ENCODE measurements at places on chromosomes 5 and 9.

GRCh38 chr5:154473581-154474283 lies 4.3 kb downstream of the HAND1 start:
- DNase-seq = no peak

DNA sequence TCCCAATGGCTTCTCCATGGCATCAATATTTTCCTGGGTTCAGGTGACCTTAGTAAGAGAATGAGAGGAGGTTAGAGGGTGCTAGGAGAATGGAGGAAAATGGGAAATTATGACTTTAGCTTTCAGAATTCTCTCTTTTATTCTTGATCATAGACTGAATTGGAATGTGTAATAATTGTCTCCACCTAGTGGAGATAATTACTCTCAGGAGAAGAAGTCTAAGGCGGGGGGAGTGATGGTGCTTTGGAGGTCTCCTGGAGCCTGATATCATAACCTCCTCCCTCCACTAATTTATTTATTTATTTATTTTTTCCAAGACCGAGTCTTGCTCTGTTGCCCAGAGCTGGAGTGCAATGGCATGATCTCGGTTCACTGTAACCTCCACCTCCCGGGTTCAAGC lies 221.3 kb downstream of the GRIA1 start:
- DNase-seq = no peak

DNA sequence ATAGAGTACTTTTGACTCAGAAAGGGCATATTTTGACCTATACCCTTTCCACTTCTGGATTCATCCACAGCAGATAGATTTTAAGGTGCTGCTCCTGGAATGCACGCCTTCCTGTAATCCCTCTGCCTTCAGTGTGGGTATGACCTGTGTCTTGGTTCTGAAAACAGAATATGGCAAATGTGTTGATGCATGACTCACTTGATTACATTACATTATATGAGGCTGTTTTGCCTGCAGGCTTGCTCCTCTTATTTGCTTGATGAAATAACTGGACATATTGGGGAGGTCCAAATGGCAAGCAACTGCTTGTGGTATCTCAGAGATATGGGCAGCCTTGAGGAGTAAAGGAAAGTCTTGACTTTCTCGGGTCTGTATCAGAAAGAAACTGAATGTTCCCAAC lies 468.6 kb downstream of the CDH18 start:
- DNase-seq = no peak

- DNase-seq = peak; percentile 30
Observed at GRCh38 chr9:113957821-113958341, 81.8 kb downstream of the ZNF618 start.

DNA sequence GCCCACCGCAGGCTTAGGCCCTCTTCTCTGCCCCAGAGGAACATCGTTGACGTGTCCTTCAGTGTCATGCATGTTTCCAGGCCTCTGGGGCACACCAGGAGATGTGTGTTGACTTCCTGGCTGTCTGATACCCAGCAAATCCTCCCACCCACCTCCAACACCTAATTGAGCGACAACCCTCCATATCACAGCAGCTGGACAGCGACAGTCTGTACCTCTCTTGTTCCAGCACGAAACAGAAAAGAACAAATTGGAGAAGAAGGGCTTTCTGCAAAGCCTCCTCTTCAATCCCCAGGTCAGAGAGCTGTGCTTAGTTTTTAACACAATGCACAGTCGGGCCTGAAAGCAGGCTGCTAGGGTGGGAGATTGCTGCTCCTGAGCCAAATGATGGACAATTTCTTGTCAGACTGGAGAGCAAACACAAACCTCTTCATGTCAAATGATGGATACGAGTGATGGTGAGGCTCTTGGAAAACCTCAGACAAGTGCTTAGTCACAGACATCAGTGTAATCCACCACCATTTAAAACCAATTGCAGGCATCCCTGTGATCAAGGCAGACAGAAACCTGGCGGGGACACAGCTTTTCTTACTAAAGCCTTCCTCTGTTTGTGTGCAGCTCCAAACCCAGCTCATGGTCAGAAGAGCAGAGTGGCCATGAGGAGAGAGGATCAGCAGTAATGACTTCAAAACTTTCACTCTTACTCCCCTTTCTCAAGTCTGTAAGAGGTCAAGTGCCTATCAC lies 110.6 kb downstream of the EBF1 start:
- DNase-seq = no peak

DNA sequence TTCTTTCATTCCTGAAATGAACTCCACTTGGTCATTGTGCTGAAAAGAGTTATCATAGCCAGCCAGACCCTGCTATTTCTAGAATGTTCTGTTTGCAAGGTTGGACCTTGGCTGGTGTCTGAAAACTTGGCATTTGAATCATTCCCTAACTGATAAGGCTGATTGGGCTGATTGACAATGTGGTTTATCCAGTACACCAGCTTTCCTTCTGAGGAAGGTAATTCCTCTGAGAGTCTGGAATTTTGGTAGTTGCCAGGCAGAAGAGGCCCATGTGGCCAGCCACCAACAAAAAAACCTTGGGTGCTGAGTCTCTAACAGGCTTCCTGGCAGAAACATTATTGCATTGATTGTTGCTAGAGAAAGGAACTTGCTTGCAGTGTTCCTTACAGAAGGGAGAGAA lies 15.3 kb downstream of the SEC61B start:
- DNase-seq = no peak

DNA sequence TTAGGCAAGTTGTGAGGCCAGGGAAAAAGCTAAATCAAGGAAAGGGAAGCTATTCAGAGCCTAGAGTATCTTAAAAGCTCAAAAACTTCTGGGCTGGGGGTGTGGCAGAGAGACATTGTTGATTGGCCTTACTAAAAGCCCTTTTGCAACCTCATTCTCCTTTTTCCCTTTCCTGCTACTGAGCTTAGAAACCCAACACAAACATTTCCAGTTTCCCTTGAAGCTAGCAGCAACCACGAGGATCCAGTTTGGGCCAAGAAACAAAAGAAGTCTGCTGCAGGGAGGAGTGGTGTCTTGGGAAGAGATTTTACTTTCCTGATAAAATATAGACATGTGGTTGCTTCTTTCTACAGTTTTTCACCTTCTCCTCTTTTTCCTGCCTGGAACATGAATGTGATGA lies 135.5 kb upstream of the KLF9 start:
- DNase-seq = no peak

DNA sequence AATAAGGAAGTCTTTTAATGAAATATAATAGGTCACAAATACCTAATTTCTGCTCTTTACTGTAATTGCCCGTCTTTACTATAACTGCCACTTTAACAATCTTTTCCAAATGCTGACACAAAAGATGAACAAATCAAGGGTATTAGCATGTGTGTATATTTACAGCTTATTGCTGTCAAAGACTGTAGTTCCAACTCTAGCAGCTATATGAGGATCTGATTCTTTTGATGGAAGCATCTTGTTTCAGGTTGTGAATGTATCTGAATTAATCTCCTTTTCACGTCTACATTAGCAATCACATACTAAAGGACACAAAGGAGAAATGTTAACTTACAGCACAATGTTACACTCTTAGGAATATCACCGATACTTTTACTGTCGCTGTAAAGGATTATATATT lies 27.9 kb downstream of the RFX3 start:
- no peak for DNase-seq

GRCh38 chr5:122067390-122067789 lies 10.7 kb downstream of the LOX start:
- DNase-seq = peak; percentile 19

- DNase-seq = no peak
Observed at GRCh38 chr5:57768745-57769144, 286.1 kb upstream of the ACTBL2 start.

DNA sequence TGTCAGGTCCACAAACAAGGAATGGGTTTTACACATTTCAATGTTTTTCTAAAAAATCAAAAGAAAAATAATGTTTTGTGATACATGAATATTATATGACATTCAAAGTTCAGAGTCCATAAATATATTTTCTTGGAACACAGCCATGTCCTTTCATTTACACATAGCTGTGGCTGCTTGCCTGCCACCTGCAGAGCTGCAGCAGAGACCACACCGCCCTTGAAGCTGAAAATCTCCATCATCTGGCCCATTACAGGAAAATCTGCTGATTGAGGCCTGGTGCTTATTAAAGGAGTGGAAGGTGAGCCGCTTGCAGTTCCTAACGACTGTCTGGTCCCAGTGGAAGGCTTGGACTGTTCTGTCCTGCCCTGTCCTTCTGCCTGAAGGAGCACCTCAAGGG lies 232.6 kb upstream of the ADAMTS16 start:
- DNase-seq = no peak

GRCh38 chr9:130912932-130913598 lies 16.5 kb upstream of the QRFP start:
- no peak for DNase-seq

- DNase-seq = peak; percentile 66
Observed at GRCh38 chr5:126780165-126780827, 3.4 kb downstream of the LMNB1 start.

GRCh38 chr5:131281133-131281867 lies 17.4 kb downstream of the CDC42SE2 start:
- no peak for DNase-seq

DNA sequence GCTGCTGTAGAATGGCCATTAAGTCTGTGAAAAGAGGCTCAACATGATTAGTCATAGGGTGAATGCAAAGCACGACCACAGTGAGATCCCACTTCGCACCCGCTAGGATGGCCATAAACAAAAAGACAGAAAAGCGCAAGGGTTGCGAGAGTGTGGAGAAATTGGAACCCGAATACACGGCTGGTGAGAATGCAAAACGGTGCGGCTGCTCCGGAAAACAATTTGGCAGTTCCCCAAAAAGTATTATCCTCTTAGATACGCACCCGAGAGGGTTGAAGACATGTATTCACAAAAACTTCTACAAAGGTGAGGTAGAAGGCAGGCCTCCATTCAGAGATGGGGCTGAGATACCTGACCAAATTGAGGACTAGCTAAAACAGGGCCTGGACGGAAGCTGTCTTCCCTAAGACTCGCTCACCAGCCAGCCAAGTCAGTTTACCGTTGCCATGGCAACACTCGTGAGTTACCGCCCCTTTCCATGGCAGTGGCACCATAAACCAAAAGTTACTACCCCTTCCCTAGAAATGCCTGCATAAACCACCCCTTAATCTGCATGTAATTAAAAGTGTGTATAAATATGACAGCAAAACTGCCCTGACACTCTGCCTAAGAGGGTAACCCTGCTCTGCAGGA lies 726 bp upstream of the PSMB7 start:
- no peak for DNase-seq

DNA sequence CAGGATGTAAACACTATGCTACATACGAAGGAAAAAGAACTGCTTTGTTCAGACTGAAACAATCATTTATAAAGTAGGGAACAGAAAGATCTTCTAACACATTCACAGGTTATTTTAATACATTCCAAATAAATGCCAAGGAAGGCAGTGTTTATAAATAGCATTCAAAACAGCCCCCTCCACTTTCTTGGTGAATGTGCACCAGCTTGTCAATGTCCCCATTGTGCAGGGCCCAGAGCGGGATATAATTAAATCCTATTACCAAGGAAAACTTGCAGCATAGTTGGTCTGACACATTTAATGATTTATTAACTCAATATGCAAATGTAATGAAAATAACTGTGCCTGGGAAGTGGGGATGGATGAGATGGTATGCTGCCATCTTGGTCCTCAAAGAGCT lies 135.9 kb upstream of the RAD23B start:
- DNase-seq = no peak

DNA sequence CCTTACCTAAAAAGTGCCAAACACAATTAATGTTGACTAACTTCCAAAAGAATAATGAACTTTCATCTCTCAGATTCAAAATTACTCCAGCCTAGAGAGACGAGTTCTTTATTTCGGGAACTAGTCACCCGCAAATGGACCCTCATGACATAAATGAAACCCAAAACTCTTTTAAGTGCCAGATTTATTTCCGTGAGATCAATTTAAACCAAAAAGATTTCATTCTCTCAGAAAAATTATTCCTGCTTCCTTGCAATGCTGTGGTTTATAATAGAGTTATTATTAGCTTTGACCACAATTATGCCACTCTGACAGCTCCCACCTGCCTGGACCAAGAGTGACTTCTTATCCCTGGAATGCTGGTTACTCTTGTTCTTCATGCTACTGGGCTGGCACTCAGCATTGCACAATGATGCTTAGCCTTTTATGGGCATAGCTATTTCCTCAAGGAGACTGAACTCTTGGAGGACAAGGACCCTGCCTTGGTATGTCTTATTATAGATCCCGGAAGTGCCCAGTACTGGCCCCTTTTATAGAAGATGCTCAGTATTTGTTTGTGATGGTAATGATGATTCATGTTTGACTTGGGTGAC lies 183.5 kb downstream of the SNX18 start:
- DNase-seq = no peak

DNA sequence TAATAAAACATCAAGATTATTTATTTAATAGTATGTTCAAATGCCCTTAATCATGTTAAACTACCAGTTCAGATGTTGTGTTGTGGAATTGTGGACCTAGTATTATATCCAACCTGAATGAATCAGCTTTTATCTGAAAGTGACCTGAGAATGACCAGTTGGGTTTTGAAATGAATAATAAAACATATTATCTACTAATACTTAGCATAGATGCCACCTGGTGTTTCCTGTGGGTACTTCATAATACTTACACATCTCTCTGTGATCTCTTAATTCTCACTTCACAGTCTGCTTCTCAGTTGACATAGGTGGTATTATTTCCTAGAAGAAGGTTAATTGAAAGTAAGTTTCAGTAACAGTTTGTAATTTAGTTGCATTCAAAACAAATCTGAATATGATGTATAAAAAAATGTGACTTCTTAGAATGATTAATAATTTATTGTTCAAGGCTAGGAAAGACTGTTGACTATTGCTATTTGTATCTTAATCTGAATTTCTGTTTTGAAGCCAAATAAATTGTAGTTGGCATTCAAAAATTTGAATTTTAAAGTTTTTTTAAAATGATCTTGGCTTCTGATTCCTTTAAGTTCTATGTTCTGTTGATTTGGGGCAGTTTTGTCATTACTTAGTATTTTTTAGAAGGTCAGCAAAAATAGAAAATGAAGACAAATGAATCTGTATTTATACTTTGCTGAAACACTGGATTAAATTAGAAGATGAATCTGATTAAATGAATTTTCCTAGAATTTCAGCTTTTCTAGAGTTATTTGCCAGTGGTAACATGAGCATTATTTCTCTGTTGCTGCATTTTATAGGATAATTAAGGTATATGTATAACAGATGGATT lies 48.2 kb downstream of the KIF2A start:
- DNase-seq = peak; percentile 43

GRCh38 chr5:61491861-61492260 lies 159.8 kb downstream of the ZSWIM6 start:
- no peak for DNase-seq

DNA sequence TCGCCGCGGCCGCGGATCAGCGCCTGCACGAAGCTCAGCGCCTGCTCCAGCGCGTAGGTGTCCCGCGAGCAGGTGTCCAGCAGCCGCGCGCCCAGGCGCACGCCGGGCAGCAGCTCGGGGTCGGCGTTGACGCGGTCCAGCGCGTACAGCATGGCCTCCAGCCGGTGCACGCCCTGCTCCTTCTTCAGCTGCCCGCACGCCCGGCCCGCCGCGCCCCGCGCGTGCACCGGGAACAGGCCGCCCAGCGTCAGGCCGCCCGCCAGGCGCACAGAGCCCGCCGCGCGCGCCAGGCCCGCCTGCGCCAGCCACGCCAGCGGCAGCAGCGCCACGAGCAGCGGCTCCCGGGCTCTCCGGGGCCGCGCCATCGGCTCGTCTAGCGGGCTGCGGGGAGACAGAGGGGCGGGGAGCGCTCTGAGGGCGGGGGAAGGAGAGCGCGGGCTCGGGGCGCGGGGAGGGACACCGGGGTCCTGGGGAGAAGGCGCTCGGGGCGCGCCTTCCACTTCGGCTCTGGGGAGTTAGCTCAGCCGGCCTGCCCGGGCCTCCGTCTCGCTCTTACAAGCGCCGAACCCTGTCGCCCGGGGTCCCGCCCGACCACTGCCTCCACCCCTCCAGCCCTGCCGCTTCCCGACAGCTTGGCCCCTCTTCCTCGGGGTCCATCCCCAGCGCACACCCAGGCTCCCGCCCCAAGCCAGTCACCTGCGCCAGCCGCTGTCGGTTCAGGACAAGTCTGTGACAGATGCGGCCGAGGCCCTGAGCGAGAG lies at the start of gene GRM6:
GRM6 (minus strand) TSS at position 741 of the 761 bp plus-strand sequence; CDS start at position 365, 376 bp downstream.
- DNase-seq = no peak

Measured in muscle of arm (tissue), 14 donors.